ENCODE measurements at places on chromosomes 2 and 18.
A peak's percentile ranks its signal among the peaks of the same experiment; 100 is the strongest.

- no peak for DNase-seq
These were observed 103.9 kb upstream of the HDAC4 start for GRCh38 chr2:239504643-239505235.

GRCh38 chr2:219184121-219184520 is 6.0 kb downstream of the RETREG2 start:
- no peak for DNase-seq

DNA sequence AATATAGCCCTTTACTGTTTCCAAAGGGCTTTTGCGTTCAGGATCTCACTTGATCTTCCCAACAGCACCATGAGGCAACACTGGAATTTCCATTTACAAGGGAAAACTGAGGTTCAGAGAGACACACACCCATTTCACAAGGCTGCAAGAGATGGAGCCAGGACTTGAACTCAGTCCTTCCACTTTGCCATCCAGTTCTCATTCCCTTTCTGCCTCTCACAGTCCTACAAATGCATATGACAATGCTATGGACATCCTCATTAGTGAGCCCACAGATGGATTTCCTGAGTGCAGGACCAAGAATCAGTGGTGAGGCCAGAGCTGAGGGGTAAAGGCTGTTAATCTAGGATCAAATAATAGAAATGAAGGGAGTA is 136.1 kb upstream of the MYCN start:
- no peak for DNase-seq

DNA sequence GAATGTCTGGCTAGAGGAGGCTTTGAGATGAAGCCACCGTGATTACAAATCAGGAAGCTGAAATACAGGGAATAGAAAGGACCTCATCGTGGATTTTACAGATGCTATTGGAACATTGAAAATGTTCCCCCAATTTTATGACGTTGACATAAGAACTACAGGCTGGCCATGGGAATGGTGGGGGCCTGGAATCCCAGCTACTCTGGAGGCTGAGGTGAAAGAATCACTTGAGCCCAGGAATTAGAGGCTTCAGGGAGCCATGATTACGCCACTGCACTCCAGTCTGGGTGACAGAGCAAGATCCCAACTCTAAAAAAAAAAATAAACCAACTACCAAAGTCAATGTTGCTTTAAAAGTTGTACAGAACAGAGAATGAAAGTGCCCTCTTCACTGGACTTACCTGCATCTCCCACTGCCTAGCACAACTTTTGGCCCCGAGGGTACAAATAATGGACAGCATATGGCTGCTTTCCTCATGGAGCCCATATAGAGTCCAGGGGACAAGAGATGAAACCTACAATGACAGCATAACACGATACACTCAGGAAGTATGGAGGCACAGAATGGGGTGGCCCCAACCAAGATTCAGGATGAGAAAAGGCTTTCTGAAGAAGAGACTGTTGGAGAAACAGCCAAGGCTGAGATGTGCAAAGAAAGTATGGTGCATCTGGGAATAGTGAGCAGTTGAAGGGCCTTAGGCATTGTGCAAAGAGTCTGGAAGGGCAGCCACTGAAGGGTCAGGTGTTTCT is 254.8 kb downstream of the MYCN start:
- DNase-seq, result no peak

GRCh38 chr2:217216982-217217381 is 357.1 kb upstream of the TNP1 start:
- no peak for DNase-seq

DNA sequence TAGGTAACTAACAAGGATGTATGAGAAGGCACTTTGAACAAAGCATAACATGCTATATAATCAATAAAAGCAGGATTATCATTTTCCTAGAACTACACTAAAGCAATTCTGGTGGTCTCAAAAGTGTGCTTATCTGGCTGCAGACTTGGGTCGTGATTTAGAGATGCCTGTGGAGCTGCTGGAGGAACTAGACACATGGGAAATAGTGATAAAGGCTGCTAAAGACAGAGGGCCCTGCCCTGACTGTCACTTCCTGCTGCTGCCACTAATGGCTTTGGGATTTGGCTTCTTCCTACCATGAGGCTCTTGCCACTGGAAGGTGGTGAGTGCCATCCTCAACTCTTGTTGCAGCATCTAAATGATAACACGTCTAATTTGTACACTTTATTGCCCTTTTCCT is 22.5 kb downstream of the TMEM178A start:
- no peak for DNase-seq

GRCh38 chr2:117858892-117859531 is 44.5 kb downstream of the DDX18 start:
- no peak for DNase-seq

- no peak for DNase-seq
These were observed 122.9 kb downstream of the DCC start for GRCh38 chr18:52462853-52463252.

- peak; percentile 49 for DNase-seq
These were observed 131.0 kb upstream of the ZEB2 start for GRCh38 chr2:144650907-144651306.

- DNase-seq, result no peak
These were observed 35.7 kb upstream of the KYNU start for GRCh38 chr2:142841788-142842187.

DNA sequence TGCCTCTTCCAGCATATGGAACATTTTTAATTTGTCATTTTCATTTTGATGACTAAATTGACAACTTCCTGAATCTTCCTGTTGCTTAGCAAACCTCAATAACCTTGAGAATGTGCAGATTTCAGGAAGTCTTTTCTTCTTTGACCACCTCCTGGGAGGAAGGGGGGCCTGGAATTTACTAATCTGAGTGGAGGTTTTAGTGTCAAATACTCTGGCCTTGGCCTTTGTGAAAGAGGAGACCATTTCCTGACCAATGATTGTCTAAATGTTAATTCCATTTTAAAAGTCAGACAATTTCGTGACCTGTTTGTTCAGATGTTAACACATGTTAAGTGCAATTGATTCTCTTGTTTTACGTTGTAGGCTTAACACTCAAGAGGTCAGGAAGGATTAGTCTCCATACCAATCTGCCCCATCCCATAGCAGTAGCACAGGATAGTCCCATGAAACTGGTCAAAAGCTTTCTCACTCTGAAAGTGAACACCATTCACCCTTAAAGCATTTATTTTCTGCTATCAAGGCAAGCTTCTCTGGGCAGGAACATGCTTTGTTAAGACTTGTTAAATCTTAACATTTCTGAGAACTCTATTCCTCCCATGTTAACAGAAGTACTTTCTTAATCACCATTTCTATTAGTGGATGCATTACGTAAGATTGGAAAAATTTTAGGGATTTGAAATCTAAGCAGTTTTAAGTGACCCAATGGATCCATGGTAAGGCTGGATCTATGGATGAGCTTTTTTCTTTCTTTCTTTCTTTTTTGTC is 219.6 kb downstream of the RND3 start:
- peak; percentile 65 for DNase-seq
